ENCODE measurements at places on chromosomes 7 and 10.
A peak's percentile ranks its signal among the peaks of the same experiment; 100 is the strongest.

GRCh38 chr7:41977151-41977651 lies 259.8 kb downstream of the GLI3 start:
- no peak for DNase-seq

GRCh38 chr10:92350411-92350810 lies 59.4 kb downstream of the MARCHF5 start:
- no peak for DNase-seq

DNA sequence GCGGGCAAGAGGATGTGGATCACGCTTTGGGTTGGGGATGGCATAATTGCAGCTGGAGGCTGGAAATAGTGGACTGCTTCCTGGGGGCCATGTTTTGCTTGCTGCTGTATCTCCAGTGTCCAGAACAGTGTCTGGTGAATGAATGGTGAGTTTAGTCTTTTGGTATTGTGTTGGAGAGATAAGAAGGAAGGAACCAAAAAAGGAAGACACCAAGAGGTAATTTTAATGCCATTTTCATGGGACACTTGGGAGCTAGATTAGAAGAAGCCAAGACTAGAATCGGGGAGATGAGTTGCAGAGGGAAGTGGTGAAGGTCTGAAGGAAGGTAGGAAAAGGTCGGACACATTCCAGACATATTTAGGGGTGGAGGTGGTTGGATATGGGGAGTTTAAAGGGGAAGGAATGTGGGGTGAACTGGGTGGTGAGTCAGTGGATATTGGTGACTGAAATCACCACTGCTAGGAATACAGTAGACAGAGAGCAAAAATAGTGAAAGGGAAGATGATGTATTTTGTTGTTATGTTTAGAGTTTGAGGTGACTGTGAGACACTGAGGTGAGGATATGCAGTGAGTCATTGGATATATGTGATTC lies 76.7 kb downstream of the CCNY start:
- no peak for DNase-seq

- DNase-seq, result no peak
Observed at GRCh38 chr10:78255796-78256638, 222.4 kb downstream of the RPS24 start.

- DNase-seq, result no peak
Observed at GRCh38 chr7:66344166-66344565, 139.0 kb downstream of the TPST1 start.

GRCh38 chr10:2232479-2232878 lies 495.2 kb upstream of the ADARB2 start:
- no peak for DNase-seq

- no peak for DNase-seq
Observed at GRCh38 chr10:96502561-96503282, 11.0 kb downstream of the TLL2 start.

DNA sequence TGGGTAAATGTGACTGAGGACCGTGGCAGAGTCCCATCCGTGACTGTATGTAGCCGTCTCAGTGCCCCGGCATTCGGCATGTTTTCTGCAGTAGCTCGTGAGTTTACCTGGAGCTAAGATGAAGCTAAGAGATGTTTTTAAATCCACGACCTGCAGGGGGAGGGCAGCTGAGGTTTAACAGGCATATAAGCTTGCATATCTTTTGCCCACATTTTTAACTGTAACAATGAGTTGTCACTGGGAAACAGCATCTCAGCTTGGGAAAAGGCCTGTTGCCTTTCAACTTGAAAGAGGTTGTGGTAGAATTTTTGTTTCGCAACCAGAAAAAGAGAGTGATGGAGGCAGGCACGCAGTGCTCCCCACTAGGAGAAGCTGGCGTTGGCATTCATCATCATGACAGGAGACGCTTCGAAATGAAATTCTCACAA lies 77.7 kb downstream of the CELF2 start:
- no peak for DNase-seq

- peak; percentile 18 for DNase-seq
Observed at GRCh38 chr10:31101123-31101522, 69.5 kb upstream of the ZNF438 start.

- no peak for DNase-seq
Observed at GRCh38 chr7:47371733-47372368, 210.1 kb downstream of the TNS3 start.

DNA sequence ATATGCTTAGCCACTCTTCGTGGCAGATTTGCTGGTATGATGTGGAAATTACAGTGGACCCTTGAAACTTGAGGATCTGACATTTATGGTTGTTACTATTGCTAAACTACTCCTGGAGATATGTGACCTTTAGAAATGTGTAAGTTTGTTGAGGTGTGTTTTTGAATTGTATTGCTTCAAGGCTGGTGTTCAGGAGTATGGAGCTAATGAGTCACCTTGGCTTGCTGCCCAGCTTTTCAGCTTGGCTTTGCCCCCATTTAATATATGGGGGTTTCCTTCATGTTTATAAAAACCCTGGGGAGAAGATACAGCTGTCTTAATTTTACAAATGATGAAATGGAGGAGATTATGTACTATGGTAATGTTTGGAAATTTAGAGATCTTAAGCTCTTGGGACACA lies 11.6 kb downstream of the HBP1 start:
- DNase-seq, result peak; percentile 68

DNA sequence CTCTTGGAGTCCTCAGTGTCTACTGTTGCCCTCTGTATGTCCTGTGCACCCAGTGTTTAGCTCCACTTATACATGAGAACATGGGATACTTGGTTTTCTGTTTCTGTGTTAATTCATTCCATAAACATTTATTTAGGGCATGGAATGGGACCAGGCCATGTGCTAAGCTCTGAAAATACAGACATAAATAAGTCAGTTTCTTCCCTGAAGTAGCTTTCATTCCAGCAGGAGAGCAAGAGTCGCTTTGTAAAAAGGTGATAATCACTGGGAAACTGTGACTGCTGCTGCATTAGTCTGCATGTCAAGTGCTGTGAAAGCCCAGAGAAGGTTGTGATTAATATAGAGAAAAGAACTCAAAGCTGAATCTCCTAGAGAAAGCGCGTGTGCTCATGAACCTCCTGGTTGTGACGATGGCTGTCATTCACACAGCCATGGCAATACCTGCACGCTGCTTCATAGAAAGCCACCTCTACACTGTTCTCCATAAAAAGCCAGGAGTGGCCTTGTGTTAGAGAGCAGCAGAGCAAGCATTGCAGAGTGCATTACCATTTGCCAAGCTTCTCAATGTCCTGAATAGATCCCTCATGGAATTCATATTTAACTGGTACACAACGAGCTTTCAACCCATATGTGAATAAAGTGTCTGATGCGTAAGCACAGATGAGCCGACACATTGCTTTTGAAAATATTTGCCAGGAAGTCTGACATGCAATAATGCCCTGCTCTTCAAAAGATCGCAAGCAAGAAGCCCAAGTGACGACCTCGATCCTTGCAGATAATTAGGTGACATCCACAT lies 30.6 kb upstream of the PITRM1 start:
- DNase-seq, result no peak

Data from stimulated activated CD8-positive, alpha-beta memory T cell treated with anti-CD3 and anti-CD28 coated beads, Interleukin-4, amount 100 ng/mL, for 4 hours (primary cell).